Stimulated activated CD4-positive, alpha-beta T cell treated with anti-CD3 and anti-CD28 coated beads, Interleukin-15, amount 100 ng/mL, for 1 hour (primary cell): ENCODE measurements at places on chromosomes 11 and 22.

- no peak for DNase-seq
Observed at GRCh38 chr11:11582011-11582701, 39.6 kb downstream of the GALNT18 start.

DNA sequence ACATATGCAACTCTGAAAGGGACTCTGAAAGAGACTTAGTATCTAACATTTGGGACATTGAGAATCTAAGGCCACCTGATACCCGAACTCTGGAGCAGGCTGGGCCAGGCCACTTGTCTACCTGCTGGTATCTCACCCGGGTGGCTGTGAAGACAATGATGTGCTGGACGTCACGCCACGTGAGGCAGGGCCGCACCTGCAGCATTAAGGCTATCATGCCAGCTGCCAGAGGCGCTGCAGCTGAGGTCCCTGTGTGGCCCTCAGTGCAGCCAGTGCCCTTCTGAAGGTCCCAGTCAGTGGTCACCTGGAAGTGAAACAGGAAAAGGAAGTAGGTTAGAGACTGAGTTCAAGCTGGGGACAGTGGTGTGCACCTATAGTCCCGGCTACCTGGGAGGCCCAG is 12.4 kb downstream of the PCSK7 start:
- DNase-seq: no peak

DNA sequence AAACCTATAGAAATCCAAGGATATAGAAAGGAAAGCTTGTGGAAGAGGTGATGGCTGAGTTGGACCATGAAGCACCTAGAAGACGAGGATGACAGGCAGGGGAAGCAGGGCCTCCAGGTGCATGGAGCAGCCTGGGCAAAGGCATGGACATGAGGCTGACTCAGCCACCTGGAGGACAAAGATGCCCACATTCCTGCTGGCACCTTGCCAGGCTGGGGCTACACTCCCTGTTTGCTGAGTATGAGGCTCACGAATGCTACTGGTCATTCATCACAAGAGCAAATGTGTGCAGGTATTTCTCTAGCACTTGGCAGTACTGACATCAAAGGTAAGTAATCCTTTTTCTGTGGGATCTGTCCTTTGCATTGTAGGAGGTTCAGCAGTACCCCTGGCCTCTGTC is 7.1 kb upstream of the SCGB2A1 start:
- no peak for DNase-seq

- DNase-seq: no peak
Observed at GRCh38 chr11:19951558-19952115, 208.6 kb downstream of the DBX1 start.

DNA sequence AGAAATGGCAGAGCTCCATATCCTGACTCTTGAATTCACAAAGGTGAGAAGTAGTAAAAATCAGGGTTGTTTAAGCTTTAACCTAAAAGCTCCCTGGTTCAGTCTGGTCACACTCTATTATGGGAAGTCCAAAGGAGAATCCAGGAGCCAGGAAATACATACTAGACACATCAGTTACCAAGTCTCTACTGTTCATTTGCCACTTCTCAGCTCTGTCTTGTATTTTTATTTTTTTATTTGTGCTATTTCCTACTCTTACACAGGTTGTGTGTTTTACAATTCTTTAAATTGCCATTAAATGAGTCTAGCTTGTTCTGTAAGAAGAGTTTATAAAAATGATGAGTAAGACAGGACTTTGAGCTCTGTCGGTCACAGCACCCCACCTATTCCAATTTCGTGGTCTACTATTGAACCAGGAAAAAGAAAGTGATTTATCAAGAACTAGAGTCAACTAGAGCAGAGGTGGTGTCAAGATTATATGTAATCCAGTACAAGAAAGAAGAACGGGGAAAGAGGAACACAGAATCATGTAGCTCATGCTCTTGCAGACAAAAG is 9.7 kb downstream of the MS4A12 start:
- no peak for DNase-seq

GRCh38 chr11:126112547-126112946 is 49.9 kb upstream of the CDON start:
- no peak for DNase-seq

GRCh38 chr11:34445956-34446355 is 7.2 kb downstream of the CAT start:
- DNase-seq: no peak
